Liver (tissue), 10 donors: ENCODE measurements at places on chromosomes 16 and 17. TPM values are rescaled to one million over a fixed set of nuclear protein-coding genes. Genes with fewer than 3 reads are reported as not detected.

DNA sequence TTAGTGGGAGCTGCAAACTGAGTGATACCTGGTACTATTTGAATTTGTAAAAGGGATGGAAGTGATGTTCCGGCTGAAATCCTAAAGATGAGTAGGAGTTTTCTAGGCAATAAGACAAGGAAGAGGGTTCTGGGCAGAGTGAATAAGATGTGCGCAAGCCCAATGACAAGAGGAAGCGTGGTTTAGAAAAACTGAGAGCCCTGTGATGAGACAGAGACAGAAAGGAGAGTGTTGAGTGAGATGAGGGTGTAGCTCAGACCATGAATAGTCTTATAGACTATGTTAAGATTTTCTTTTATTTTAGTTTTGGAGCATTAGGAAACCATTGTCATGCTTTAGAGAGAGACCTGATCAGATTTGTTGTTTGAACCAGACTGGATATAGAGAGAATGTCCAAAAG is 50.2 kb downstream of the COX10 start:
- DNase-seq, result no peak

Gene ITGA2B
- total RNA-seq, result 23.8 TPM

Gene P2RX1
- 0.75 TPM for total RNA-seq

GRCh38 chr17:77602062-77602746 is 356.3 kb upstream of the TNRC6C start:
- DNase-seq, result no peak

- no peak for DNase-seq
Measured at GRCh38 chr16:4373909-4374742, 2.5 kb downstream of the VASN start.

- no peak for DNase-seq
Measured at GRCh38 chr16:67198238-67198734, 645 bp upstream of the ELMO3 start.

Gene CD79B
- 1.3 TPM for total RNA-seq

Gene SLC38A8
- 0.08 TPM for total RNA-seq

DNA sequence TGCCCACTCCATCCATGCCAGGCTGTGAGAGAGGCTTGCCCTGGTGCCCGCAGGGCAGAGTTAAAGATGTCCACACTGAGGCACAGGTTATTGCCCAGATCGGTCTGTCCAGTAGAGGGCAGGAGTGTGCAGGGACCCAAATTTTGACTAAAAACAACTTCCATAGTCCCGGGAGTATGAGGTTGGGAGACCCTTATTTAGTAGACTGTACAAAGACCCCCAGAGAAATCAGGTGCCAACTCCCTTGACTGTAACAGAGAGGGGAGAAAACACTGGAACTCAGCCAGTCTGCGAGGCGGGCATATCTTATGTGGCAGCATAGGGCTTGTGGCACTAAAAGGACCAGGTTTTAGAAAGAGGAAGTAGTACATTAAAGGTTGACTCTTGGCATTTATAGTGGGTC is 43.4 kb downstream of the HNF1B start:
- DNase-seq, result peak; percentile 62

- DNase-seq, result no peak
Measured at GRCh38 chr16:74995986-74996385, 2.8 kb upstream of the ZNRF1 start.

DNA sequence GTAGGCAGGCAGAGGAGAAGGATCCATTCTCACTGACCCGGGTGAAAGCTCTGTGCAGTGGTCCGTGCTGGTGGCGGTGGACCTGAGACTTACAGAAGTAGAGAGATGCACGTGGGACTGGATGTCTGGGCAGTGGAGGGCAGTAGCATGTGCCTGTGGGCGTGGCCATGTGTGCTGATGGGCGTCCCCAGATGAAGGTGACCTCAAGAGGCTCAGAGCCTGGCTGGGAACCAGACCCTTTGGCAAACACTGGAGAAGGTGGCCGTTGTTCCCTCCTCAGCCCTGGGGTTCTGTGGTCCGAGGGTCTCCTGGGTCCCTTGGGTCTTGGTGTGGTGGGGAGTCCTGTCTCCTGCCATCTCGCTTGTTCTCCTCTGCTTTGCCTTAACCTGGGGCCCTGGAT is 15.6 kb downstream of the WSCD1 start:
- no peak for DNase-seq

Gene TNFSF13
- 4.6 TPM for total RNA-seq

DNA sequence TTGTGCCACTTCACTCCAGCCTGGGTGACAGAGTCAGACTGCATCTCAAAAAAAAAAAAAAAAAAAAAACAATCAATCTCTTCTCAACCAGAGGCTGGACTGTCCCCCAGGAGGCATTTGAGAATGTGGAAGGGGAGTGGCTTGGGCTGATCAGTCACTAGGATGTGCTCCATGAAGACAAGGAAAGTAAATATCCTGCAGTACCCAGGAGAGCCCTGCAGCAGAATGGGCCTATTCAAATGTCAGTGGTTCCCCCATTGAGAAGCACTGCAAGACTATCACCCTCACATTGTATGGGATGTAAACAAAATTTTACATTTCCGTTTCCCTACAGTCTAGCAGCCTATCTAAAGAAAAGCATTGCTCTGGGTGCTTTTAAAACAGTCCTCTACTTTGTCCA is 70.3 kb downstream of the DNAH9 start:
- no peak for DNase-seq

GRCh38 chr17:82536512-82537201 is 17.1 kb downstream of the FOXK2 start:
- DNase-seq, result no peak

GRCh38 chr16:52963212-52963854 is 89.4 kb downstream of the CHD9NB start:
- no peak for DNase-seq

GRCh38 chr17:14341866-14342265 is 41.0 kb downstream of the HS3ST3B1 start:
- no peak for DNase-seq

- no peak for DNase-seq
Measured at GRCh38 chr16:83402160-83402814, 405.5 kb upstream of the HSBP1 start.

GRCh38 chr16:86133847-86134375 is 234.9 kb downstream of the IRF8 start:
- no peak for DNase-seq

Gene PRSS33
- not detected for total RNA-seq

- no peak for DNase-seq
Measured at GRCh38 chr16:66211651-66212050, 154.8 kb upstream of the CDH5 start.

DNA sequence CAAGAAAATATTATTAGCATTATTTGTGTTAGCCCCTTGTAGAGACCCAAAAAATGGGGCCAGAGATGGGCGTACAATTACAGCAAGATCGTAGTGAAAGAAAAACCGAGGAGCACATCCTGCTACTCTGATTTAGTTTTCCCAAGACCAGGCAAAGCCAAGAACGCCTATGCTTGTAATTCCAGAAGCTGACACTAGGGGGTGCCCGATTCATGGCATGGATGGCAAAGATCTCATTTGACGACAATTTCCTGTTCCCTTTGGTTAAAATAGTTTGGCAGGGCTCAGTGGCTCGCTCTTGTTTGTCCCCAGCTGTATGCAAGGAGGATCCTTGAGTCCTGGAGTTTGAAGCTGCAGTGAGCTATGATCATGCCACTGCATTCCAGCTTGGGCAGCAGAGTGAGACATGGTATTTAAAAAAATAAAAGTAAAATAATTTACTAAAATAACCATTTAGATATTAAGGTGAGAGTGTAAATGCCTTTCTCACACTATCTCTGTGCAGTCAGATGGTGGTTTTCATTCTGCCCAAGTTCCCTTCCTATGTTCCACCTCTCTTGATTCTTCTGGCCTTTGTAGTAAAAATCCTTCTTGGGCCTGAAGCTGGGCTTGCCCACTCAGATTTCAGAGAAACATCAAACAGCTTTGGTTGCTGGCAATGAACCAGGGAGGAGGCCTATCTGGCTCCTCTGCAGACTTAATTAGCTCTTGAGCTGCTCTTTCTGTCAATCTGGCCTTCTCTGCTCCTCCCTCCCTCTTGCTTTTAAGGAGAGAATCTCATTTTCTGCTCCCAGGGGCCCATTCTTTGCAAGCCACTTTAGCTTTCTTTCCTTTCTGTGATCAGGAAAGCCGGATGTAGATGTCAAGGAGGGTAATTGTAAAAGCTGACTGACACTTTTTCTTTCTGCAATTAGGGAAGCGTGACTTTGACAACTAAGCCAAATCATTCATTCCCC is 31.2 kb downstream of the TMEM238L start:
- DNase-seq, result peak; percentile 65

GRCh38 chr16:27367461-27368357 is 34.3 kb upstream of the IL21R start:
- DNase-seq, result peak; percentile 70

GRCh38 chr17:48593840-48594537 is 410 bp upstream of the HOXB5 start:
- DNase-seq, result peak; percentile 85
